ENCODE measurements at places on chromosomes 3 and 15. TPM values are rescaled to one million over a fixed set of nuclear protein-coding genes. Genes with fewer than 3 reads are reported as not detected.

GRCh38 chr3:172221547-172221946 is 182.2 kb downstream of the FNDC3B start:
- H3K4me3 ChIP-seq: no peak overlapping the region
- no peak for DNase-seq
- H3K4me1 ChIP-seq: peaks cover 13% of the 10 kb centered on the region

GRCh38 chr3:174376346-174376745 is 482.8 kb upstream of the NAALADL2 start:
- DNase-seq: no peak
- H3K4me3 ChIP-seq: no peak overlapping the region
- H3K27me3 ChIP-seq: no peaks in the 10 kb centered on the region
- no peaks in the 10 kb centered on the region for H3K4me1 ChIP-seq
- no peaks in the 10 kb centered on the region for H3K36me3 ChIP-seq
- H3K27ac ChIP-seq: no peak overlapping the region

DNA sequence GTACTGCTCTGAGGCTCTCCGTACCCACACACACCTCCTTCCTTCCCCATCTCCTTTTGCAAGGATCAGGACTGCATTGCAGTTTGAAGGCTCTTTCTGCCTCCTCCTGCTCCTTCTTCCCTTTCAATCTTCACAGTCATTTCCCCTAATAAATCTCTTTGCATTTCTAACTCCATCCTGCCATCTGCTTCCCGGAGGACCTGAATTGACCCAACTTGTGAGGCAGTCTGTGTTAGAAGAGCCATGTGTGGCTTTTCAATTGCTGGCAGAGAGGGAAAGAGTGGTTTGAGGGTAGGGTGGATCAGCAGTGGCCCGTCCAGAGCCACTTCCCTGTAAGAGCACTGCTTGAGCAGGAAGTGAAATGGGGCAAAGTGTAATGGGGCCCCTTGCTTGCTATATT is 35.8 kb downstream of the ANAPC13 start:
- H3K27ac ChIP-seq: no peak overlapping the region
- DNase-seq: no peak

- DNase-seq: no peak
- no peaks in the 10 kb centered on the region for H3K36me3 ChIP-seq
- no peak overlapping the region for H3K27ac ChIP-seq
- no peaks in the 10 kb centered on the region for H3K4me1 ChIP-seq
These were observed 9.6 kb upstream of the ANP32A start for GRCh38 chr15:68830141-68830785.

DNA sequence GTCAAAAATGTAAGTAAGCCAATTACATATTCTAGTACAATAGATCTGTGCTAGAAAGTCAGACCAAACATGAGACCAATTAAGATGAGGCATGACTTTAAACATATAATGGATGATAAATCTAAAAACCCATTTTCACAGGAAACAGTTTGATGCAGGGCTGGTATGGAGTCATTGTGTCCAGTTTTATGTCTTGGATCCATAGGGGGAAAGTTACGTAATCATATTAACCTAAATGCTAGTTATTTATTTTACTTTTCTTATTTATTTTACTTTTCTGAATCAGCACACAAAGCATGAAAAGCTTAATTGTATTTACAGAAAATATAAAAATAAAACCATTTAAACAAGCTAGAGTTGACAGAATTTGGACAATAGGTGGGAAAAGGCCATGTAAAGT is 26.3 kb upstream of the TMCC1 start:
- no peak for DNase-seq
- no peaks in the 10 kb centered on the region for H3K27me3 ChIP-seq
- H3K4me3 ChIP-seq: no peak overlapping the region
- no peaks in the 10 kb centered on the region for H3K36me3 ChIP-seq
- H3K4me1 ChIP-seq: no peaks in the 10 kb centered on the region

DNA sequence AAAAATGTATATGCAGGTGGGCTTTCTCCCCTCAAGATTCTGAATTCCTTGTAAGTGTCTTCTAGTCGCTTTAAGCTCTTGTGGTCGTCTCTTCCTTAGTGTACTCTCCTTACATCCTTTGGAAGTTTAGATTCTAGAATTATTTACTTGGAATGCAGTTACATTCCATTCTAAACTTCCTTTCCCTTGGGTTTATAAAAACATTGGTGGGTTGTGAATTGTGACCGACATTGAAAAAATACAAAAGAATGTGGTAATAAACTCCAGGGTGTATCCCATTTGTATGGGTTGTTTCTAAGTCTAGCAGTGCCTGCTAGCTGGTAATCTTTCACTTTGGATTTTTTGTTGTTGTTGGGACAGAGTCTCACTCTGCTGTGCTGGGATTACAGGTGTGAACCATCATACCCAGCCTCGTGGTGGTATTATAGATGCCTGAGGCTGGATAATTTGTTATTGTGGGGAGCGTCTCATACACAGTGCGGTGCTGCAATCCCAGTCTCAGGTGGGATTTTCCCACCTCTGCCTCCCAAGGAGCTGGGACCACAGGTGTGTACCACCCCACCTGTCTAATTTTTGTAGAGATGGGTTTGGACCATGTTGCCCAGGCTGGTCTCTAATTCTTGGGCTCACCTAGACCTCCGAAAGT is 9.1 kb downstream of the CHD2 start:
- no peak for DNase-seq
- H3K27me3 ChIP-seq: no peaks in the 10 kb centered on the region
- no peaks in the 10 kb centered on the region for H3K36me3 ChIP-seq
- H3K4me1 ChIP-seq: peaks cover 64% of the 10 kb centered on the region
- H3K4me3 ChIP-seq: no peak overlapping the region

- no peak for DNase-seq
- no peaks in the 10 kb centered on the region for H3K36me3 ChIP-seq
- no peaks in the 10 kb centered on the region for H3K27me3 ChIP-seq
- H3K4me3 ChIP-seq: no peak overlapping the region
- peaks cover 8% of the 10 kb centered on the region for H3K4me1 ChIP-seq
These were observed 211.4 kb upstream of the LRIG1 start for GRCh38 chr3:66712210-66712609.

DNA sequence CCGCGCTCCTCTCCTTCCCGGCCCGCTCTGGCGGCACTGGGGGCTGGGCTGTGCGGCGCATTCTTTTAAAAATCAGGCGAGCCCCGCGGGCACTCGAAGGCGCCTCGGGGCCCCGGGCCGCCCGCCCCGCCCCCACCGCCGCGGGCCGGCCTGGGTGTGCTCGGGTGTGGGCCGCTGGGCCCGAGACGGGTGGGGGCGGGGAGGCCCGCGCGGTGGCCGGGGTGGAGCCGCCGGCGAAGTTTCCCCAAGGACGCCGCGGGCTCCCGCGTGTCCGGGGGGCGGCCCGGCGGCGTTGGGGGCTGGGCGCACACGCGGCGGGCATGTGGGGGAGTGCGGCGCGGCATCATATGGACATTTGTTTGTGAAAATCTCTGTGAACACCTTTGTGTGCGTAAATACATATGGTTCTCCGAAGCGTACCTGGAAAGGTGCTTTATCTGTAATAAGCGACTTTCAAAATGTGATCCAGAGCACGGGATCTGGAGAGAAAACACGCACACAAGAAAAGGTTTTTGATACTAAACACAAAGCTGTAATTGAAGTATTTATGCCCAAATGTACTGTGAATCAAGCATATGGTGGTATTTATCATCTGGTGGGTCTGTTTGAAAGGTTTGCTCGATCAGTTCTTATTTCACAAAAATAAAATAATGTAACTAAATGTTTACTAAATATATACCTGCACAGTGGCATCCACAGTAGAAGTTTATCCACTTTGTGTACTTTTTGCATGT is 612 bp upstream of the TBL1XR1 start:
- no peaks in the 10 kb centered on the region for H3K36me3 ChIP-seq
- no peaks in the 10 kb centered on the region for H3K27me3 ChIP-seq
- DNase-seq: peak; percentile 79
- H3K27ac ChIP-seq: peak overlapping the region; percentile 90

DNA sequence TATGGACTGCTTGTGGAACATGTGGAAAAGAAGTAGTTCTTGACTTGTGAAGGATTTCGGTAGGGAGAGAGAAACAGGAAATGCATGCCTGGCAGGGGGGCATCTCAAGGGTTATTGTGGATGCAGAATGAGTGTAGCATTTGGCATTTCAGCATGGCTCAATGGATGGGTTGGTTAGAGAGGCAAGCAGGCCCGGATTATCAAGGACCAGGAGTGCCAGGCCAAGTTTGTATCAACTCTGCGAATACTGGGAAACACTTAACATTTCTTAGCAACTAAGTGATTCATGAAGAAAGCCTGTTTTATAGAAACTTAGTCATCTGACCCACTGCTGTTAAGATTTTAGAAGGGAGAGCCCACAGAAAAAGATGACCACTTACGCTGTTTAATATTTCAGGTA is 33.6 kb downstream of the KIF15 start:
- no peak overlapping the region for H3K27ac ChIP-seq
- H3K4me3 ChIP-seq: no peak overlapping the region
- no peaks in the 10 kb centered on the region for H3K36me3 ChIP-seq
- DNase-seq: no peak
- no peaks in the 10 kb centered on the region for H3K4me1 ChIP-seq

DNA sequence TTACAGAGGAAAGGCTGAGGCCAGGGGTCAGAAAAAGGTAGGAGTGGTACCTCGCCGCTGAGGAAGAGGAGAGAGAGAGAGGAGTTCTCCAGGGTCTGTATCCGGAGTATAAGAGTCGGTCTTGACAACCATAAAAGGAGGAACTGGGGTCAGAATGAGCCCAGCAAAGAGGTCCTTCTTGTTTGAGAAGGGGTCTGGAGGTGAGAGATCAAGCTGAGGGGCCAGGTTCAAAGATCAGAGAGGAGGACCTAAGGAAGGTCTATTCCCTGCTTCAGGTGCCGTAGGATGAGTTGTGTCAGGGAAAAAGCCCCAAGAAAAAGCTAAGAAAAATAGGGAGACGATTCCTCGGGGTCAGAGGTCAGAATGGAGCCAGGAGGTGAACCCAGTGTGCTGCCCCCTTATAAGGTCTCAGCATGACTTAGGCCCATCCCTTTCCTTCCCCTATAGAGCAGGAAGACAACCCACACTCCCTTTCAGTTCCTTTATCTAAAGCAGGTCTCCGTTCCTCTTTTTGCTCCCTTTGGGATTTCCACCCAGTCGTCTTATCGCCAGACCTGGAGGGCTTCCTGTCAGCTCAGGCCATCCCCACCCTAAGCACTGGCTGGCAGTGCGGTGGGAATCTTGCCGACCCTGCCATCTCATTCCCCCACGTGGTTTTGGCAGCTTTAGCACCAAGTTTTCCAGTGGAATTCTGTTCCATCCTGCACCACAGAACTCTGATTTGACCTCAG is 651 bp downstream of the MTMR14 start:
- peaks cover 28% of the 10 kb centered on the region for H3K36me3 ChIP-seq
- no peaks in the 10 kb centered on the region for H3K27me3 ChIP-seq
- peak overlapping the region; percentile 67 for H3K27ac ChIP-seq
- DNase-seq: no peak

GRCh38 chr3:149744151-149744550 is 8.1 kb downstream of the COMMD2 start:
- H3K27me3 ChIP-seq: no peaks in the 10 kb centered on the region
- no peak overlapping the region for H3K27ac ChIP-seq
- no peaks in the 10 kb centered on the region for H3K4me1 ChIP-seq
- H3K4me3 ChIP-seq: no peak overlapping the region

DNA sequence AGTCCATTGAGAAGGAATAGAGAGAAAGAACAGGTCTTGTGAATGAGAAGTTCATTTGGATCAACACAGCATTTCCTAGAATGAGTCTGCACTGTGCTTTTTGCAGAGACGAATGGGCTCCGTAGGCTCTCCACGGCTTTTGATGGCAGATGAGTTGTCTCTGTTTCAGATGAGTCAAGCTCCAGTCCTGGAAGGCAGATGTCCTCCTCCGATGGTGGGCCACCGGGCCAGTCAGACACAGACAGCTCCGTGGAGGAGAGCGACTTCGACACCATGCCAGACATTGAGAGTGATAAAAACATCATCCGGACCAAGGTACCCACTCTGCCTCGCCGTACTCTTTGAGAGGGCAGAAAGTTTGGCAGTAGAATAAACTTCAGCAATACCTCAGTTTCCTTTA is 70.5 kb downstream of the SIDT1 start:
- H3K4me3 ChIP-seq: no peak overlapping the region
- DNase-seq: no peak
- H3K4me1 ChIP-seq: no peaks in the 10 kb centered on the region
- H3K27me3 ChIP-seq: no peaks in the 10 kb centered on the region
- H3K27ac ChIP-seq: no peak overlapping the region

DNA sequence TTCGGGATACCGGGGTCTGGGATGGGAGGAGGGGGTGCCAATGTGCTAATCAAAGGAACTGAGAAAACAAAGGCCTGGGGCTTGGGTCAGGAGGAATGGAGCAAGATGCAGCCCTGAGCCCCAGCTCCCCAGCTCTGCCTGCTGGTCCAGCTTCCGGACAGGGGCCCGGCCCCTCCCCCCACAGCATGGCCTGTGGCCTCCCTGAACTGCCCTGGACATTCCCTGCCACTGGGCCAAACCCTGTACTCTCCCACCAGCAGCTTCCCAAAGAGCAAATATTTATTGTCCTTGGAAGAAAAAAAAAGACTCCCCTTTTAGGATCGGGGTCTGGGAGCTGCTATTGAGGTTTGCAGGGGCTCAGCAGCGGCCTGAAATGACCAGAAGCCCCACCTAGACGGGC is 5.7 kb upstream of the MYL3 start:
- H3K27ac ChIP-seq: peak overlapping the region; percentile 72
- H3K36me3 ChIP-seq: no peaks in the 10 kb centered on the region
- H3K4me3 ChIP-seq: no peak overlapping the region

GRCh38 chr3:53719796-53720195 is 126.4 kb downstream of the CHDH start:
- H3K4me3 ChIP-seq: no peak overlapping the region
- H3K36me3 ChIP-seq: no peaks in the 10 kb centered on the region
- no peak for DNase-seq
- no peak overlapping the region for H3K27ac ChIP-seq

DNA sequence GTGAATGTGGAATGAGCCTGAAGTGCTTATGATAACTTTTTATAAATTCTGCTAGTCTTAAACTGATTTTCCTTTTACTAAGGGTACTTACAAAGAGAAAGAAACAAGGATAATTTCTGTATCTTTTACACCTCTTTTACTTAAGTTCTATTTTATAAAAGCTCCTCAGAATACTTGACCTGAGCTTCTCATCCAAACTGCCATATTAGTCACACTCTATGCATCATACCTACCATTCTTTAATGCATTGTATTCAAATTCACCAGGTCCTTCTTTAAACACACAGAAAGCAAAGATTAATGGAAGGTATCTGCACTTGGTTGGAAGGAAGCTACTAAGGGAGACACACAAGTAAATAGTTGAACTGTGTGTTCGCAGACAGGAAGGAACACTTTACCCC is 1.6 kb upstream of the TOPAZ1 start:
- no peak overlapping the region for H3K27ac ChIP-seq
- no peak overlapping the region for H3K4me3 ChIP-seq
- no peak for DNase-seq
- no peaks in the 10 kb centered on the region for H3K27me3 ChIP-seq
- H3K36me3 ChIP-seq: no peaks in the 10 kb centered on the region

GRCh38 chr3:49377483-49377882 is 19.3 kb upstream of the GPX1 start:
- H3K36me3 ChIP-seq: peaks cover 23% of the 10 kb centered on the region
- no peaks in the 10 kb centered on the region for H3K27me3 ChIP-seq
- DNase-seq: no peak
- no peak overlapping the region for H3K27ac ChIP-seq
- no peak overlapping the region for H3K4me3 ChIP-seq
- peaks cover 3% of the 10 kb centered on the region for H3K4me1 ChIP-seq

- no peaks in the 10 kb centered on the region for H3K36me3 ChIP-seq
- DNase-seq: peak; percentile 42
- peak overlapping the region; percentile 59 for H3K27ac ChIP-seq
- no peak overlapping the region for H3K4me3 ChIP-seq
- no peaks in the 10 kb centered on the region for H3K27me3 ChIP-seq
These were observed 63.0 kb downstream of the LINGO1 start for GRCh38 chr15:77569729-77570125.

The FSIP1 gene
- 0.29 TPM for polyA plus RNA-seq

The GOLGA8S gene
- polyA plus RNA-seq: 0.03 TPM

The KCNH8 gene
- polyA plus RNA-seq: not detected

The ZBED2 gene
- not detected for polyA plus RNA-seq

The CCDC54 gene
- not detected for polyA plus RNA-seq

The PRR23A gene
- not detected for polyA plus RNA-seq

Data from liver (tissue), 10 donors.